ENCODE measurements at places on chromosomes 7 and 10.

DNA sequence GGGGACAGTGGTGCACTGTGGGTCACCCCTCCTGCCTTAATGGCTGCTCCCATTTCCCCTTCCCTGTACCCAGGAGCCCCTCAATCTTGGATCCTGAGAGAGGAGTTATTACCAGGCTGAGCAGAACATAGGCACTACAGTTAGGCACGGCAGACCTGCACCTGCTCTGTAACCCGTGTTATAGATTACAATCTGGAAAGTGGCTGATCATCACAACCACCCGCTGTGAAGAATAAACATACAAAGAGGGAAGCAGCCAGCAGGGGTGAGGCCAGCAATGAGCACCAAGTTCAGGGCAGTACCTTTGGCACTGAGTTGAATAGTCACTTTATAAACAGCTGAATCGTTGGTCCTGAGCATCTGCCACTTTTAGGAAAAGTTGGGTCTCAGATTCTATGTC is 1.7 kb downstream of the CDHR1 start:
- DNase-seq = no peak

GRCh38 chr10:47381427-47382379 is 2.4 kb downstream of the ZNF488 start:
- no peak for DNase-seq

DNA sequence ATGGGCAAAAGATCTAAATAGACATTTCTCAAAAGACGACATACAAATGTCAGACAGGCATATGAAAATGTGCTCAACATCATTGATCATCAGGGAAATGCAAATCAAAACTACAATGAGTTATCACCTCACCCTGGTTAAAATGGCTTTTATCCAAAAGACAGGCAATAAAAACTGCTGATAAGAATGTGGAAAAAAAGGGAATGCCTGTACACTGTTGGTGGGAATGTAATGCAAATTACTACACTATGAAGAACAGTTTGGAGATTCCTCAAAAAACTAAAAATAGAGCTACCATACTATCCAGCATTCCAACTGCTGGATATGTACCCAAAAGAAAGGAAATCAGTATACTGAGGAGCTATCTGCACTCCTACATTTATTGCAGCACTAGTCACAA is 18.0 kb downstream of the GSDME start:
- DNase-seq = no peak

DNA sequence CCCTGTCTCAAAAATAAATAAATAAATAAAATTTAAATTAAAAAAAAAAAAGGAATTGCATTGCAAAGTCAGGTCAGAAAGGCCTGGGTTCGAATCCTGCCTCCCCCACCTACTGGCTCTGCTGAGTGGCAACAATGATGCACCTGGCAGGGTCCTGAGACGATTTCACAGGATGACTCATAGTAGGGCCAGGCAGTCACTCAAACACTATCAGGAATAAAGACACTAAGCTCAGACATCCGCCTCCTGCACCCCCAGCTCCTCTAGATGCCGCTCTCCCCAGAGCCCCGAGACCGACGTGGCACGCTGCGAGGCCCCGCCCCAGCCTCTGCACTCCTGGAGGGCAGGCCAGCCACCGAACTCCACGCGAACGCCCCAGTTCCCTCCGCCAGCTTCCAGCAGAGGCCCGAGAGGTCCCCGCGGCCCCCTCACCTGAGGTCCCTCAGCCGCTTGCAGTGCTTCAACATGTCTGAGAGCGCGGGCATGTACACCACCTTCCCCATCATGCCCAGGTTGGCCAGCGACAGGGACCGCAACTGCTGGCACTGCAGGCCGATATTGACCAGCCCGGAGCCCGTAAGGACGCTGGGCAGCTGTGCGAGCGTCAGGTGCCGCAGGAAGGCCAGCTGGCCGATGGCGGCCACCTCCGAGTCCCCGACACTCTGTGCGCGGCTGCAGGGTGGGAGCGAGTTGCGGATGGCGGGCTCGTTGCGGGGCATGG is 76.6 kb upstream of the TNRC18 start:
- DNase-seq = no peak

- no peak for DNase-seq
These were observed 9.5 kb upstream of the ADAM12 start for GRCh38 chr10:126397640-126398382.

GRCh38 chr7:131556053-131556908 is at the start of gene PODXL:
Gene PODXL, minus strand, starts transcription at chr7:131556628. Its CDS starts 269 bp downstream, at chr7:131556359.
- peak; percentile 100 for DNase-seq

Measured in iPS-NIHi11 (cell line).